ENCODE measurements at places on chromosomes 1 and 21. TPM values are rescaled to one million over a fixed set of nuclear protein-coding genes. Genes with fewer than 3 reads are reported as not detected.

GRCh38 chr1:189623336-189623735 is 854.3 kb downstream of the BRINP3 start:
- no peak overlapping the region for H3K4me3 ChIP-seq
- no peak overlapping the region for H3K27ac ChIP-seq
- no peaks in the 10 kb centered on the region for H3K4me1 ChIP-seq

DNA sequence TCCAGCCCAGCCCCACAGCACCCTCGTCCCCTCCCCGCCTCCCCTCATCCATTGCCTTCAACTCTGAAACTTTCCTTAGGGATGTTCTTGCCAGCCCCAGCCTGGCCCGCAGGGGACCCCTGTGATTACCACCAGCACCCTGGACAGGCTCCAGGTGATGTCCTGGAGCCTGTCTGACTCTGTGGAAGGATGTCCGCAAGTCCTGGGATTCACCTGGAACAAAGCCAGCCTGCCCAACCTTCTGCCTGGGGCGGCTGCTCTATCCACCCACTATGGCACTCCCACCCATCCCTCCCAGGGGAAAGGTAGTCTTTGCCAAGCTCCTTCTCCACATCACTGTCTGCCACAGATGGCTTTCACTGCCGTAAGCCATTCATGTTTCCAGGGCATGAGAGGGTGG is 24.4 kb upstream of the PTPRF start:
- no peak for DNase-seq
- no peaks in the 10 kb centered on the region for H3K36me3 ChIP-seq
- no peak overlapping the region for H3K4me3 ChIP-seq
- H3K27ac ChIP-seq, result no peak overlapping the region
- H3K4me1 ChIP-seq, result peaks cover 6% of the 10 kb centered on the region

DNA sequence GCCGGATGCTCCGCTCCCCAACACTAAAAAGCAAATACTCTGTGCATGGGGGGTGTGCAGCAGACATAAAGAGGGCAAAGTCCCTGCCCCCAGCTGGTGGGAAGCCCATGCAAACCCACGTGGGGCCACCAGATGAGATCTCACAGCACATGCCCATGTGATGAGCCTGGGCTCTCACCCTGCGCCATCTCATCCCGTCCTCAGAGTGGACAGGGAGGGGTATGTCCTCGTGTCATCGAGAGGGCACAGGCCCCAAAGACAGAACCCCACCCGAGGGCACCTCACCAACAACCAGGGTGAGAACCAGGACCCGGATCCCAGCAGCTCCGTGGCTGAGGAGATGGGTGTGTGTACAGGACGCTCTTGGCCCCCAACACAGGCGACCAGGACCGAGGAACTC is 25.1 kb upstream of the ARHGEF16 start:
- no peak overlapping the region for H3K4me3 ChIP-seq
- H3K4me1 ChIP-seq, result no peaks in the 10 kb centered on the region
- no peak for DNase-seq
- no peaks in the 10 kb centered on the region for H3K27me3 ChIP-seq
- no peak overlapping the region for H3K27ac ChIP-seq
- H3K36me3 ChIP-seq, result no peaks in the 10 kb centered on the region

PIK3CD gene
- total RNA-seq, result 96.4 TPM

CFAP141 gene
- not detected for total RNA-seq

- peaks cover 42% of the 10 kb centered on the region for H3K4me1 ChIP-seq
- H3K27me3 ChIP-seq, result no peaks in the 10 kb centered on the region
- peak overlapping the region; percentile 85 for H3K27ac ChIP-seq
- H3K4me3 ChIP-seq, result peak overlapping the region; percentile 88
- H3K36me3 ChIP-seq, result peaks cover 38% of the 10 kb centered on the region
Measured at GRCh38 chr1:226736908-226737818, 1.9 kb downstream of the ITPKB start.

DNA sequence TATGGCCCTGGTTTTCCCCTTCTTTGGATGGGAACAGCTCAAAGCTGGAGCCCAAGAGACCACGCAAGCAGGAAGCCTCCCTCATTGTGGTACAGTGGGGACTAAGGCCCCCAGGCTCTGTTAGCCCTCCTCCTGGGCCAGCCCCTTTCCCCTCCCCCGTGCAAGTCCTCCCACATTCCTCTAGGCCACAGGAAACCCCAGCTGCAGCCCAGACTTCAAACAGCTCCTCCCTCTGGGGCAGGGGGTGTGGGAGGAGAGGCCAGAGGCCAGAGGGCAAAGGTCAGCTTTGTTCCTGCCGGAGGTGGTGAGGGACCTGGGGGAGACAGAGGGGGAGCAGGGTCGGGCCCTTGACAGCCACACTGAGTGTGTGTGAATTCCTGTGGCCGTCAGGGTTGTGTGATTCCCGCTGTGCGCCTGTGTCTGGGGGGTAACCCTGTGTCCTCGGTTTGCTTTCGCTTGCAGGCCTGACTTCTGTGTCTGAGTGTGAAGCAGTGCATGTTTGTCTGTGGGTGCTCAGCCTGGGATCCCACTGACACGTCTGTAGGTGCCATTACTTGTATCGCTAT is 3.4 kb upstream of the AHDC1 start:
- peaks cover 9% of the 10 kb centered on the region for H3K4me1 ChIP-seq
- H3K27ac ChIP-seq, result no peak overlapping the region
- no peak for DNase-seq

WDR64 gene
- total RNA-seq, result not detected

- H3K4me1 ChIP-seq, result no peaks in the 10 kb centered on the region
- no peaks in the 10 kb centered on the region for H3K36me3 ChIP-seq
- H3K4me3 ChIP-seq, result no peak overlapping the region
- no peak for DNase-seq
Measured at GRCh38 chr1:57019236-57019839, 53.5 kb upstream of the C8B start.

DNA sequence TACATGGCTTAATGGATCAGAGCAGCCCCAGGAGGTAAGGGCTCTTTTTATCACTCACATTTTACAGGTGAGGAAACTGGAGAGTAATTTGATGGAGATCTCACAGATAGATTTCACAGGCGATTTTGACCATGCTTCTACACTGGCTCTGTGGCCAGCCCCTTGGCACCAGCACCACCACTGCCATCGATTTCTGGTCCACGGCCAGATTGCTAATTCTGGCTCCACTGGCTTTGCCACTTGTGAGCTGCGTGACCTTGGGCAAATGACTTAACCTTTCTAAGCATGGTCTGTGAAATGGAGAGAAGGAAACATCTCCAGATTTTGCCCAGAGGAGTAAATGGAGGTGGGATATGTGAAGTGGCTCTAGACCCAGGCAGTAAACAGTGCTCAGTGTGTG is 32.6 kb downstream of the KCNC4 start:
- peaks cover 32% of the 10 kb centered on the region for H3K4me1 ChIP-seq
- no peak overlapping the region for H3K4me3 ChIP-seq

DNA sequence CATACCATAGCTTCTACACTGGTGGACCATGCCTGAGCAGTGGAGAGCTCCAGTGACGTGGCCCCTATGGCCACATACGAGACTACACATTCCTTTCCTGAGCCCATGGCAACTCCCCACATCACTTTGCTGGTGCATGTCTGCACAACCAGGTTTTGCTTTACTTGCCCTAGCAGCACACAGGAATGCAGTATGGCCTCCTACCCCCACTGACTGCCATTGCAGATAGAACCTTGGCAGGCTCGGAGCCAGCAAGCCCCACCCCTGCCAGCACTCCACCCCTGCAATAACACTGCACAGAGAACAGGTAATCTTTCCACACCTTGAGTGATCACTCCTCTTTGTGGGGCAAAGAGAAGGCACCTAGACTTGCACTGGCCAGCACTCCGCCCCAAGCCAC is 531.9 kb upstream of the CAMK1G start:
- peaks cover 11% of the 10 kb centered on the region for H3K27me3 ChIP-seq
- no peak for DNase-seq
- H3K4me3 ChIP-seq, result no peak overlapping the region

GRCh38 chr1:16375521-16376340 is 8.7 kb downstream of the SZRD1 start:
- H3K4me3 ChIP-seq, result no peak overlapping the region
- H3K36me3 ChIP-seq, result peaks cover 20% of the 10 kb centered on the region

- H3K4me3 ChIP-seq, result no peak overlapping the region
- no peak for DNase-seq
- H3K27me3 ChIP-seq, result peaks cover 32% of the 10 kb centered on the region
- H3K4me1 ChIP-seq, result no peaks in the 10 kb centered on the region
Measured at GRCh38 chr1:183404476-183404875, 13.7 kb downstream of the NMNAT2 start.

GRCh38 chr1:232883992-232884661 is 66.3 kb upstream of the NTPCR start:
- no peaks in the 10 kb centered on the region for H3K4me1 ChIP-seq
- no peaks in the 10 kb centered on the region for H3K27me3 ChIP-seq
- H3K36me3 ChIP-seq, result no peaks in the 10 kb centered on the region
- no peak for DNase-seq
- H3K27ac ChIP-seq, result no peak overlapping the region
- no peak overlapping the region for H3K4me3 ChIP-seq

DNA sequence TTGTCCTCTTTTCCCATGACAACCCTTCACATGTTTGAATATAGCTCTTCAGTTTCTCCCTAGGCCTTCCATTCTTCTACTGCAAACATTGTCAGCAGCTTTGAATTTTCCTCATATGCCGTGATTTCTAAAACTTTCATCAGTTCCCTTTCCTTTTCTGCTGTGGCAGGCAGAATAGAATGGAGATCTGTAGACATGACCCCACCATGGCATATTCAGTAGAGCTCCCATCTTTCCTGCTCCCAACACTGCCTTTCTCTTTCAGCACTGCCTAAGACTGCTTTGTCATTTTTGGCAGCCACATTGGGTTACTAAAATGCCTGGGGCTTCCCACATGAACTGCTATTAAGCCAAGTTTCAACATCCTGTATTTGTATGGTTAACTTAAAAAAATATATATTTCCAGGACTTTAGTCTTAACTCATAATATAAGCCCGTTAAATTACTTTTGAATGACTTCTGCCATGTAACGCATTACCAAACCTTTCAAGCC is 60.9 kb downstream of the TBX19 start:
- H3K27me3 ChIP-seq, result no peaks in the 10 kb centered on the region
- peaks cover 21% of the 10 kb centered on the region for H3K4me1 ChIP-seq

FNDC5 gene
- total RNA-seq, result not detected

DNA sequence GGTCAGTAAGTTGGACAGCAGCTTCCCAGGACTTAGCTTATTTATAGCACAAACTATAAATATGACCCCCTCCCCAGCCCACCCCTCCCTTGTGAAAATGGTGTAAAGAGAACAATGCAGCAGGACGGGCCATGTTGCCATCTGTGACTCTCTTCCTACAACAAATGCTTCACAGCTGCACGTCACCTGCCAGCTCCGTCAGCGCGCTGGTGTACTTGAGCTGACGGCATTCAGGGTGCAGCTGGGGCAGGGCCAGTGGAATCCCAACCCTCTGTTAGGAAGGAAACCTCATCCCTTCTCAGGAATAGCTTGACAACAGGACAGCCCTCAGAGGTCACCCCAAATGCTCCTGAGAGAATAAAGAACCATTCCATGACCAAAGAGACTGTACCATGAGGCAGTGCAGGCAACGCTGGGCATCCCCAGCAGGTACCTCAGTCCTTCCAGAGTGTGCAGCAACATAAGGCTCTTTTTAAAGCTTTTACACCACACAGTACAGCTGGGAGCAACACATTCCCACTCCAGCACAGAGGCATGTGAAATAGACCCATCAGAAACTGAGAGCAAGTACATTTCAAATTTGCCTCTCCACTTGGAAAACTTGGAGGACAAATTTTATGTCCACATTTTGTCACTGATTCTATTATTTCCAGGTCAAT is 85.0 kb downstream of the ATP1A1 start:
- no peaks in the 10 kb centered on the region for H3K36me3 ChIP-seq
- H3K4me3 ChIP-seq, result no peak overlapping the region
- H3K27me3 ChIP-seq, result no peaks in the 10 kb centered on the region
- DNase-seq, result no peak

DNA sequence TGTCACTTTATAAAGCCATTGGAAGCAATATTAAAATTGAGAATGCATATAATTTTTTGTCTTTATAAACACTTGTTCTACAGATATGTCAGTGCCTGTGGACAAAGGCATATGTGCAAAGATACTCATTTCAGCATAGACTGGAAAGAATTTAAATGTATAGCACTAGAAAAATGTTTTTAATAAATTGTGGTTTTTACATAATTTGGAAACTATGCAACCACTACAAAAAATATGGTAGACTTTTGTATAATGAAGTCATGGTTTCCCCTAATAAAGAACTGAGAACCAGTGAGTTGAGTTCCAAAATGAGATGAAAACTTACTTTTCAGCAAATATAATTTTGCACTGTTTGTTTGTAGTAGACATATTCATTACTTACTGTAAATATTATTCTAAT is 48.5 kb downstream of the BRINP3 start:
- DNase-seq, result no peak
- H3K27me3 ChIP-seq, result no peaks in the 10 kb centered on the region
- no peak overlapping the region for H3K4me3 ChIP-seq
- no peaks in the 10 kb centered on the region for H3K36me3 ChIP-seq

GSTM3 gene
- 47.6 TPM for total RNA-seq

HIVEP3 gene
- total RNA-seq, result 39.6 TPM

SMPDL3B gene
- 0.55 TPM for total RNA-seq

- no peaks in the 10 kb centered on the region for H3K27me3 ChIP-seq
- peak overlapping the region; percentile 81 for H3K4me3 ChIP-seq
- DNase-seq, result no peak
- H3K27ac ChIP-seq, result no peak overlapping the region
- peaks cover 61% of the 10 kb centered on the region for H3K4me1 ChIP-seq
Measured at GRCh38 chr1:27152004-27152828, 2.7 kb downstream of the SLC9A1 start.

DNA sequence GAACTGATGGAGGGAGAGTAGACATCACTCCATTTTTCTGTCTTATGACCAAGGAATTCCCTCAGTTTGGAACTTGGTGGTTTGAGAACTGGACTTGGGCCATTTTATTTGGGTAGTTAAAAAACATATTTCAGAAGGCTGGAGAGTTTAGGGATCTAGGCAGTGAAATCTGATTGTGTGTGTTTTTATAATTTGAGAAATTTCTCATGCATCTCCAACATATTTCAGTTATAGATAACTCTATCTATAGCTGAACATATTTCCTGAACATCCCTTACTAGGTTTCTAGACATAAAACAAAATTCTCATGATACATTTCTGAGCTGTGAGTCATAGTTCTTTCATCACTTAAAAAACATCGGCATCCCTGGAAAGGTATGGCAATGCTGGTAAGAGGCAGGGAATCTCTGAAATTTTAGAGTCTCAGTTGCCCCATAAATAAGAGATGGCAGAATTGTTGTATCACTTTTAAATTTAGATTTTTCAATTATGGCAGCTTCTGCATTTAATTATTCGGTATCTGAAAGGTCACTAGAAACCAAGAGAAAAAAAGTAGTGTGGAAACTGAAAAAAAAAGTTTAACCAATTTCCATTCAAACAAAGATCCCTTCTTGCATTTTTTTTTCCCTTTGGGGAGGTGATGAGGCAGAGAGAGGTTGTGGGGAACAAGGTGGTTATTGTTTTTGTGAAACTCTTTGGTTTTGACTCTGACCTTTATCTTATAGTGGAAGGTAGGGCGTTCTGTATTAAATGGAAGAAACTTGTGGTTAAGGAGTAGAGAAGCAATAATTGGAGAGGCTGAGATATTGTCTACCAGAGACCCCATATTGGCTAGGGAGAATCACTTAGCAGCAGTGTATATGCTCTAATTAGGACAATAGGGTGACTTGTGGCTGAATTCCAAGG is 102.9 kb downstream of the FASLG start:
- H3K4me1 ChIP-seq, result peaks cover 43% of the 10 kb centered on the region
- no peak overlapping the region for H3K27ac ChIP-seq
- no peak overlapping the region for H3K4me3 ChIP-seq
- DNase-seq, result no peak

SH3BGR gene
- 3.9 TPM for total RNA-seq
